ENCODE measurements at places on chromosomes 4 and X.

GRCh38 chrX:150935467-150935866 is 37.0 kb upstream of the CD99L2 start:
- no peak for DNase-seq

DNA sequence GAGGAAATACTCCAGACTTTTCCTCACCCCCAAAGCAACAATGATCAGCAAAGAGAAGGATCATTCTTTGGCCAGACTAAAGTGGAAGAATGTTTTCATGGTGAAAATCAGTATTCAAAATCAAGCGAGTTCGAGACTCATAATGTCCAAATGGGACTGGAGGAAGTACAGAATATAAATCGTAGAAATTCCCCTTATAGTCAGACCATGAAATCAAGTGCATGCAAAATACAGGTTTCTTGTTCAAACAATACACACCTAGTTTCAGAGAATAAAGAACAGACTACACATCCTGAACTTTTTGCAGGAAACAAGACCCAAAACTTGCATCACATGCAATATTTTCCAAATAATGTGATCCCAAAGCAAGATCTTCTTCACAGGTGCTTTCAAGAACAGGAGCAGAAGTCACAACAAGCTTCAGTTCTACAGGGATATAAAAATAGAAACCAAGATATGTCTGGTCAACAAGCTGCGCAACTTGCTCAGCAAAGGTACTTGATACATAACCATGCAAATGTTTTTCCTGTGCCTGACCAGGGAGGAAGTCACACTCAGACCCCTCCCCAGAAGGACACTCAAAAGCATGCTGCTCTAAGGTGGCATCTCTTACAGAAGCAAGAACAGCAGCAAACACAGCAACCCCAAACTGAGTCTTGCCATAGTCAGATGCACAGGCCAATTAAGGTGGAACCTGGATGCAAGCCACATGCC is 89.7 kb downstream of the TET2 start:
- no peak for DNase-seq

DNA sequence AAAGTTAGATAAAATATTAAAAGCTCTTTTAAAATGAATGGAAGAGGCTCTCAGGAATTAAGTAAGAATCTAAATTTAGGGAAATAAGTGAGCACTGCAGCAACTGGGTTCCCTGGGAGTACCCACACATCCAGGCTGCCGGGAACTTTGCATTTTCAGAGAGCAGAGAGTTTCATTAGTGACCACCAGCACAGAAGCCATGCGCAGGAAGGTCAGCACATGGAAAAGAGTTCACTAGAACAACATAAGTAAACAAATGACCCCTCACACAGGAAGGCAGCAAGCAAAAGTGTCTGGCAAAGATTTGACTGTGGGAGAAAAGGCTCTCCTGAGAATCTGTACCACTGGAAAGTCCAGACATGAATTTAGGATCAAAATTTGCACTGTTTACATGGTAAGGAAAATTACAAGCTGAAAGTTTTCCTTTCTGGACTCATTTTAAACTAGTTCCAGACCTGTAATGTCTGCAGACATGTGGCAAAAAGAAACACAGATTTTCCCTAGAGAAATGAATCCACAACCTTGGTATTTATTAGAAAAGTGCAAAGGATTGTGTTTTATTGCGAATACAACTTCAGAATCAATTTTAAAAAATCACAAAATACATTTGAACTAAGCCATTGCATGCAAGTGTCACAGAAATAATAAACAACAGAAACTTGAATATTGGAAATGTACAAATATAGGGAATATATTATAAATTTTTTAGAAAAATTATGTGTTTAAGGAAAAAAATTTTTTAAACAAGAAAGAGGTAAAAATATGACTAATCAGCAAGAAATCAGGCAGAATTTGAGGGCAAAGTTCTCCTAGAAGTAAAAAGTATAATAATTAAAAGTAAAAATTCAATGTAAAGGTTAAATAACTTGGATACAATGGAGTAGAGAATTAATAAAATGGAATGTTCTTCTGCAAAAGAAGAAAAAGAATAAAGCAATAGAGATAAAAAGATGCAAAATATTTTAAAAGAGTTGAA is 18.4 kb upstream of the MYOZ2 start:
- DNase-seq = no peak

- DNase-seq = no peak
Observed at GRCh38 chrX:19086102-19086772, 36.0 kb downstream of the ADGRG2 start.

All from activated naive CD4-positive, alpha-beta T cell treated with anti-CD3 and anti-CD28 coated beads, Interleukin-2, amount 10 ng/mL, durations not matched to agents 7 days and 5 days (primary cell).